ENCODE measurements at places on chromosomes 7 and 10.

DNA sequence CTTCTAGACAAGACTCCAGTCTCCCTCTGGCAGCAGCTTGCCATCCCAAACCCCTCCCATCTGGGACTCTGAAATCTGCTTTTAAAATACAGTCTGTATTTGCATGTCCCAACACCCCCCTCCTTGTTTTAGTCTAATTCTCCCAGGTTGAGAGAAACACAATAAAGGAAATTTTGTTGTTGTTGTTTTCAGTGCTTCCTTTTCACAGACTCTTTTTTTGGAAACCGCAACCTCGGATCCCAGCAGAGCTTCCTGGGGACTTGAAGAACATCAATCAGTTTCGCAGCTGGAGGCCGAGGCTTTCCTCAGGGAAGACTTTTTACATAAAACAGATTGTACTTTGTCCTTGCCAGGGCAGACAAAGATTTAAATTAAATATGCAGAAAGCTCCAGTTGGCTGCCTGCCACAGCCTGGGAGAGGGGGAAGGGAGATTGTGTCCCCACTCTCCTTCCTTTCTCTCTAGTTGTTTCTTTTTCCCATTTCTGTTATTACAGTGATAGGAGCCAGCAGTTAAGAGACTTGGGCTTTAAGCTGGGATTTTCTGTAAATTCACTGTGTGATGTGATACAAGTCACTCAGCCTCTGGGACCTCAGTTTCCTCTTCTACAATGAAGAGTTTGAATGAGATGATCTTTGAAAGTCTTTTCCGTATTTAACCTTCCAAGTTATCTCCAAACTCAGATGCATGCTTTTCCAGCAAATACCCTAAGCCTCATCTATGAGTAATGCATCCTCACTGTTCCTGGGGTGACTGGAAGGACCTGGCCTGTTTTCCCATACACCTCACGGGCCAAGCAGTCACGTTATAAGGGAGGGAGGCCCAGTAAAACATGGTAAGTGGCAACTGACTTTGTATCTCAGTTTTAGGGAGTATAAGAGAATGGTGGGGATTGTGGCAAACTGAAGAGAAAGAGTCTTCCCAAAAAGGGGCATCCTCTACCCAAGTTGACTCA, 192.3 kb downstream of the REEP3 start:
- DNase-seq: no peak

DNA sequence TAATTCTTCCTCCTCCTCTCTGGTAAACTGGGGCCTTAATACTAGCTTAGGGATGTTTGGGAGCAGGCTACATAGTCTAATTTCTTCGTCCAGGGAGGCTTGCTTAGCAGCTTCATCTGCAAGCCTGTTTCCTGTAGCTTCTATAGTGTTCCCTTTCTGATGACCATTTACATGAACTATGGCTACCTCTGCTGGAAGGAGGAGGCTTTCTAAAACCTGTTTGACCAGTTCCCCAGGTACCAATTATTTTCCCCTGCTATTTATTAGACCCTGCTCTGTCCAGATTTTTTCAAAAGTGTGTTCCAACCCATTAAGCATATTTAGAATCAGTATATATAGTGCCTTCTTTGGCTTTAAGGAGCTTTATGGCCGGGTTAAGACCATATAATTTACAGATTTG, 38.8 kb upstream of the DNAH11 start:
- no peak for DNase-seq

DNA sequence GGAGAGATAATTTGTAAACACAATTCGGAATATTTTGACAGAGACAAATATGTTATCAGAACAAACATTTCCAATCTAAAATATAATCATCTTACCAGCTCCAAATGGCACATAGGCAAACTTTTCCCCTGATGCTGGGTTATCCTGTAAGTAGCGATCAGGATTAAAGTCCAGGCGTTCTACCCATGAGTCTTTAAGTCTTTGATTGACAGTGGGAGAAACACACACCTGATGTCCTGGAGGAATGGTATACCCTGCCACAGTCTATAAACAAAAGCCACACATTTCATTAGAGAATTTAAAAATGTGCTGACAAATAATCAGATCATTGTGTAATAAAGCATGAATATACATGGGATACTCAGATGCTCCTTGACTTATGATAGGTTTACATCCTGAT, 17.3 kb downstream of the CYP51A1 start:
- no peak for DNase-seq

DNA sequence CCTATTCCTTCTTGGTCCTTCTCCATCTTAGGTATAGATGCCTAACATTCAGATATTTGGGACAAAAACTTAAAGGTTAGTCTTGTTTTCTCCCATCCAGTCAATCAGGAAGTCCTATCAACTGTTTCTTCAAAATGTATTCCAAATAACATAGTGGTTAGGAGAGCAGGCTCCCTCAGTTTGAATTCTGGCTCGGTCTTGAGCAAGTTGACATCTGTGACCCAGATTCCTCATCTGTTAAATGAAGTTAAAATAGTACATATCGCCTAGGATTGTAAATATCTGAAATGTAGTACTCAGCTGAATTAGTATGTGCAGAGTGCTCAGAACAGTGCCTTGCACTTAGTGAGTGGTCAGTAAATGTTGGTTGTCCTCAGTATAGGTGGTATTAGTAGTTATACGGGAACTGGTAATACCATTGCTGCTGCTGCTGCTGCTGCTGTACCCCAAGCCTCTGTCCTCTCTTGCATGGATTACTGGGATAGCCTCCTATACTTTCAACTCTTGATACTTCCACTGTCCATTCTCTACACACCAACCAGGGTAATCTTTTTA, 58.6 kb downstream of the RALA start:
- no peak for DNase-seq

- no peak for DNase-seq
These were observed 142.8 kb downstream of the ADK start for GRCh38 chr10:74293686-74294371.

DNA sequence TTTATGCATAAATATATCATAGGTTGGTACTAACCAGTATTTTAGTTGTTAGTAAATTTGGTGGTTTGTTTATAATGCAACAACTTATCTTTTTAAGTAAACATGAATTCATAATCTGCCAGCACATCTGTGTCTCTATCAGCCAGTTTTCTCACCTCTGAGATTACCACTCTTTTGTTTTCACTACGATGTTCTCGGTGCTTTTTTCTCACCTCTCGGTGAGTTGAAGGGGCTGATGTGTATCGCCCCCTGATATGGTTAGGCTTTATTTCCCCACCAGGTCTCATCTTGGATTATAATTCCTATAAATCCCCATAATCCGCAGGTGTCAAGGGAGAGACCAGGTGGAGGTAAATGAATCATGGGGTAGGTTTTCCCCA, 114.1 kb downstream of the CAMK1D start:
- DNase-seq: no peak

DNA sequence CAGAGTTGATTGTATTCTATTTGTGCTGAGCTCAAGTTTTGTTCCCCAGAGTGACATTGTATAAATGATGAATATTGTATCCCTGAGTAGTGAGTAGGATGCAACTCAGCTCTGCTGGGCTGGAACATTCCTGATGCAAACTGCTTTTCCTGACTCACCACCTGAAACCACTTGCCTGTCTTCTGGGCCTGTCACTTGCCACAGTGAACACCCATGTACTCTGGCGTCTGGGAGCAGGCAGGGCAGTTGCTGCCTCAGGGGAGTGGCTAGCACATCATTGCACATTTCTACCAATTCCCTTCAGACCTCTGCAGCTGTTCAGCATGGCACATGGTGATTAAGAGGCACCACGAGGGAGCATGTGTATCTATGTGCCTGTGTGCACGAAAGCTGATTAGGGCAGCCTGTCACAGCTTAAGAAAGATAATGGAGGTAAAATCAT, 157.3 kb downstream of the SND1 start:
- DNase-seq: no peak

GRCh38 chr10:76711222-76711997, 926.2 kb downstream of the KCNMA1 start:
- no peak for DNase-seq

GRCh38 chr10:112678987-112679386, 232.0 kb downstream of the VTI1A start:
- no peak for DNase-seq

GRCh38 chr10:129859536-129859935, 104.5 kb downstream of the EBF3 start:
- no peak for DNase-seq

GRCh38 chr10:86375204-86375603, 8.6 kb upstream of the GRID1 start:
- DNase-seq: no peak

DNA sequence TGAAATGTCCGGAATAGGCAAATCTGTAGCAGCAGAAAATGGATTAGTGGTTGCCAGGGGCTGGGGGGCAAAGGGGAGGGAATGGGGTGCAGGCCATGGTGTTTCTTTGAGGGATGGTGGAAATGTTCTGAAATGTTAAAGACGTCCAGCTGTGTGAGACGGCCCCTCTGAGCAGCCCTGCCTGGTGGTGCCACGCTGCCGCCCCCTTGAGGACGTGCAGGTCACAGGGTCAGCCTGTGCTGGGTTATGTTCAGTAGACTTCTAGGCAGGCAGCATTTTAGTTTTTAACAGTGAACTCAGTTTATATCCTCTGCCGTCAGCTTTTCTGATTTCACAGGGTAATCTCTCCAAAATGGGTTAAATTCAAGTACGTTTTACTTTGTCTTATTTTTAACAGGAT, 9.4 kb downstream of the NUB1 start:
- no peak for DNase-seq

DNA sequence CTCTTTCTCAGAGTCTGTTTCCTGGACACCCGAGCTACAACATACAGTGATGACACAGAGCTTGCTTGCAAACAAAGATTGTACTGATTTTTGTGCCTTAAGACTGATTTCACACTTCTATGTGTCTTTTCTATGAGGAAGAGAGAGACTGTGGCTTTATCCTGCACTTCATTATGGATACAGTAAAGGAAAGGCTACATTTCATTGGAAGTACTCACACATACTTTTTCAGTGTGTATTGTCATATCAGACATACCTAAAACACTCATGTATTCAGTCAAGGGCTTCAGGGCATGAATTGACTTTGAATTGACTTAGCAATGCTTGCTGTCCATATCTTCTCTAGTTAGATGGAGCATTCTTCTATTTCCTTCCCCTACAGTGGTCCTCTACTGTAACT, 135.5 kb upstream of the IMMP2L start:
- DNase-seq: no peak

DNA sequence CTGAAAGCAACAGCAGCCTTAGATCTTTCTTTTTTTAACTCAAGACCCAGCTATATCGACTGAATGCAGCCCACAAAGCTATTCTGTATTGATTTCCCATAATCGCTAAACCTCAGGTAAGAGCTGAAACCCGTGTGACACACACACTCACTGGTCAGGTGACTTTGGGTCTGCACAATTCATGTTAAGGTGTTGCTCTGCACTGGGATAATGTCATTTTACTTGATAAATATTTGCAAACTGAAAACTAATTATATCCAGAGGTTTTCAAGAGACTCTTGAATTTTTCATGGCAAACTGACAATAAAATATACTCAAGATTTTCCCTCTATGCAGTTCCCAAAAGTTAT, 33.1 kb downstream of the SCRN1 start:
- DNase-seq: no peak

DNA sequence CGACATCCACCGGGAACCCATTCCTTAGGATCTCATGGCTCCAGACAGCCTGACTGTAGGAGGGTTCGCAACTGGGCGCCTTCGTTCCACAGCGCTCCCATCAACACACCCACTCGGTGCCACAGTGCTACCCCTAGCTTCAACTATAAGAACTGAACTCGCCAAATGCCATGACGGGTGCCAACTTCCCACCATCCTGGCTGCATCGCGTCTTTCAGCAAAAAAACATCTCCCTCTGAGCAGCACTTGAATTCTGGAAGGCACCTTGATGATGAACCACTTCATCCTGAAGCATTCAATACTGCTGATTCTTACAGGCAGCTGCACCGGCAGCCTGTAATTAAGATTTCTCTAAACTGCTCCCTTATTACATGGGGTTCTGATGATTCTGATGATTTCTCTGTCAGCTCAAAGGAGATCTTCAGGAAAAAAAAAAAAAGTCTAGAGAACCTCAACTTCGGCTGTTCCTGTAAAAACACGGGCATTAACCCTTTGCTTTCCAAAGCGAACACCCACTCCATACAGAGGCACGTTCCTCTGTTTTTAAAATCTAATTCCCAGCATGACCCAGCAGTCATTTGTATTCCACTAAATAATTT, 1.3 kb downstream of the CYTH3 start:
- DNase-seq: no peak

GRCh38 chr10:110784198-110784597, 87.5 kb upstream of the PDCD4 start:
- no peak for DNase-seq

DNA sequence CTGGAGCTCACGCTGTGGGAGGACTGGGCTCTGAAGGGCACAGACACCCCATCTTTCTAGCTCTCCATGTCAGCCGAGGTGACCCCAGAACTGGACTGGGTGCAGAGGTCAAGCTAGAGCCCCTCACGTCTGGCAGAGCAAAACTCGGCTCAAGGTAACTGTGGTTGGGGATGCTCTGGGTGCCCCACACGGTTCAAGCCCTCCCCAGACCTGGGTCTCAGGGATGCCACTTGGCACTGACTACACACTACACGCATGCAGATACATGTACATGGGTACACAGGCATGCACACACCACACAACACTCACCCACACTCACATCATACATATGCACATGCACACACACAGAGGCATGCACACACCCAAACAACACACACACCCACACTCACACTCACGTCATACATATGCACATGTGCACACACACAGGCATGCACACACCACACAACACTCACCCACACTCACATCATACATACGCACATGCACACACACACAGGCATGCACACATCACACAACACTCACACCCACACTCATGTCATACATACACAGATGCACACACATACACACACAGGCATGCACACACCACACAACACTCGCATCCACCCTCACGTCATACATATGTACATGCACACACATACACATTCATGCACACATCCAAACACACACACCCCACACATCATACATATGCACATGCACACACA, 219.3 kb downstream of the DNAJB6 start:
- no peak for DNase-seq

- DNase-seq: no peak
These were observed 737 bp upstream of the NUB1 start for GRCh38 chr7:151340794-151341356.

GRCh38 chr10:62666275-62666674, 138.2 kb upstream of the ADO start:
- DNase-seq: no peak

DNA sequence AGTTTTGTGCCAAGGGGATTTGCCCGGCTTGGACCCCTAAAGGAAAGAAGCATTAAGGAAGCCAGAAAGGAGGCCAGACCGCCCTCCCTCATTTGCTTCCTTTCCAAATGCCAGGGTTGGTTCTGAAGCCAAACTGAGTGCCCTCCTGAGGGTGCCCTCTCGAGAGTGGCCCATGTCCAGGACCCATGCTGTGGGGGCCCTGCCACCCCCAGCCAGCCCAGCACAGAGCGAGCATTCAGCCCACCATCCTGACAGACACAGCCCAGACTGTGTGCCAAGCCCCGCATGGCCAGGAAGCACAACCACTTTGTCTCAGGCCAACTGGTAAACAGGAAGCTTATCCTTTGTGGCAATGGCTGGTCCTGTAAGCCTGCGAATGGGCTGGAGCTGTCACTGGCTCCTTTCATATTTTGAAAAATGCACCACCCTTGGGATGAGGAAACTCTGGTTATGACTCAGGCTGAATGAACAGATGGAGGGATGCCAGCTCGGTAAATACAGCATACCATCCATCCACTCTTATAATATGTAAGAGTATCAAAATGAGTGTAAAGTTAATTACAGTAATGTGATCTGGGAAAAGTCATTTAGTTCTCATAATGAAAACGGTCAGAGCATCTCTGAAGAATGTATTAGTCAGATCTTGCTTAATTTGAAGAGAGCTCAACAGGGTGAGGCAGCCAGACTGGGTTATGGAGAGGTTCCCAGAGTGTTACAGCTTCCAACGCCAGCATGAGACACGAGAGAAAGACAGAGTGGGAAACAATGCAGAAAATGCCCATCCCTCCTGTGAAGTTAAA, 65.0 kb downstream of the STK17A start:
- no peak for DNase-seq
